ENCODE measurements at places on chromosomes 7 and 10.

- no peak for DNase-seq
These were observed 141.2 kb downstream of the ZEB1 start for GRCh38 chr10:31460242-31460641.

GRCh38 chr10:71244431-71245419 lies 32.4 kb downstream of the UNC5B start:
- no peak for DNase-seq

GRCh38 chr10:71382757-71383156 lies 14.0 kb upstream of the CDH23 start:
- no peak for DNase-seq

DNA sequence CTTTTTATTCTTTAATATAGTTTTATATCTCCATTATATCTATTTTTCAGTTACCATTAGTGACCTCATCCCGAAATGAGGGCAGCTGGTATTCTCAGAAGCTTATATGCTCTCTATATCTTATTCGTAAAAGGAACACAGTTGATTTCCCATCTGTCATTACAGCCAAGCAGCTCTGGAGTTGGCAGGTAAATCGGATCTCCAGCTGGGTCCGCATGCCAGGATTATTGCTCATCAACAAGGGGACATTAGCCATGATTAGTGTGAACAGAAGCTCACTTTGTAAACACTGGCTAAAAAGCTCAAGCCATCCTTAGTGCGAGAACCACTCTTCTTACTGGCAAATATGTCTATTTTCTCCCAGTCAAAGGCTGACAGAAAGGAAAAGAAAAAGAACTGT lies 180.3 kb downstream of the NPSR1 start:
- DNase-seq, result no peak
